NCI-H2081 (cell line): ENCODE measurements at places on chromosomes 7 and 10.

- no peak for DNase-seq
Measured at GRCh38 chr10:7322623-7323022, 88.2 kb downstream of the SFMBT2 start.

- no peak for DNase-seq
Measured at GRCh38 chr10:75079436-75080083, 31.9 kb upstream of the SAMD8 start.

DNA sequence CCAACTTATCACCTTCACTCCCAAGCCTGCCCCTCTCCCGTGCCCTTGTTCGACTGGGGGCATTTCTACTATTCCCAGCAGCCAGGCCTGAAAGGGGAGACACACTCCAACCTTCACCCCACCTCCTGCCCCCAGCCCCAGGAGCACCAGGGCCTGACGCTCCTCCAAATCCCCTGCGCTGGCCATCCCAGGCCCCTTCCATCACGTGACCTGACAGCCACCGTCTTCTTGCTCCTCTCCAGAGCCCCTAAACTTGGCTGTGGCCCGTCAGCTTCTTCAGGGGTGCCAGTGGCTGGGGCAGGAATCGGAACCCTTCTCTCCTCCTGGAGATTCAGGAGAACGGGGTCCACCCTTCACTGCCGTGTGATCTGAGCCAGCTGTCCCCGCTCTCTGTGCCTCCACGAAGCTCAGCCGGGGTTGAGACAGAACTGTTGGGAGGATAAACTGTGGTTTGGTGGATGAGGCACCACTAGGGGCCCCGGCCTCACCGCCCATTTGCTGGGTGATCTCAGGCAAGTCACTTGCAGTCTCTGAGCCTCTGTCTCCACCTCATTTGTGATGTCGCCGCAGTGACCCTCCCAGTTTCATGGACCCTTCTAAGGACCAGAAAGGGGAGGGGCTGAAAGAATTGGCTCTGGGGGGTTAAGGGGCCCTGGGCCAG lies 91.0 kb downstream of the MYL10 start:
- no peak for DNase-seq

GRCh38 chr10:132722394-132723329 lies 63.3 kb downstream of the NKX6-2 start:
- no peak for DNase-seq

- DNase-seq, result no peak
Measured at GRCh38 chr7:155340071-155340531, 42.4 kb downstream of the INSIG1 start.

GRCh38 chr7:132347858-132348257 lies 228.4 kb downstream of the PLXNA4 start:
- no peak for DNase-seq

GRCh38 chr7:45347804-45348203 lies 190.2 kb downstream of the RAMP3 start:
- DNase-seq, result no peak

GRCh38 chr10:79588800-79589199 lies 21.9 kb upstream of the SFTPA1 start:
- DNase-seq, result no peak

GRCh38 chr10:60305380-60305892 lies 84.2 kb downstream of the ANK3 start:
- DNase-seq, result no peak

DNA sequence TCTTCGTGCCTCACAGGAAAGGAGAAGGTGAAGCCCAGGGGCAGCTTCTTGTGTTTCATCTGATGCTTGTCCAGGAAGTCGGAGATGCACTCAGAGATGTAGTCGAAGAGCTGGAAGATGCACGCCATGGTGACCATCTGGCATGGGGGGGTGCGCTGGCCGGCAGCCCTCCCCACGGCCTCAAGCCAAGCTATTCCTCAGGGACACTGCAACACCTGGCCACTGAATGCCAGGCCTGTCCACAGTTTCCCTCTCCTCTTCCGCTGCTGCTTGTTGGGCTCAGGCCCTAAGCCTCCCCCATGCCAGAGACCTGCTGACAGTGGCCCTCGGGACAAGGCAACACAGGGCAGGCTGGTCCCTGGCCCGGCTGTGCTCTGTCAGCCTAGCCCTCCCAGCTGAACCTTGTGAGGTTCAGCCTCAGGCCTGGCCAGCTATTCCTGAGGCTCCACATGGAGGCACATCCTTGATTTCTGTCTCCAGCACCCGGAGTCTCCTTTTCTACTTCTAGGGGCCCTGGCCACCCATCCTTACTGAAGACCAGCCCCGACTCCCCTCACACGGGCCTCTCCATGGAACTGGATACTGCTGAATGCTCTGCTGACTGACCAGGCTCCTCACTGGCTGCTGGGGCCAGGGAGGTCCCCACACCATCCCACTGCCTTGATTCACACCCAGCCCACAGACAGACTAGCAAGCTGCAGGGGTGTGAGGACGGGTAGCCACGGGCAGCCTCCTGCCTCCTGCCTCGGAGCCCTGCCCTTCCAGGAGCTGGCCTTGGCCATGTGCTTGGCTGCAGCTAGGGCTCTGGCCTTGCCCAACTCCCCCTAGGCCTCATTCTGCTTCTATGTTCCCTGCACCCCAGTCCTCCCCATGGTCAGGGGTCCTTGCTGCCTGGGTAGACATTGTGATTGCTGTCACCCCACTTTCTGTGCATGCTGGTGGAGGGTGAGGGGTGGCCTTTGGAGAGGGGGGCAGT lies 10.1 kb upstream of the MYL7 start:
- no peak for DNase-seq

GRCh38 chr7:76296743-76297740 lies 5.4 kb upstream of the HSPB1 start:
- DNase-seq, result no peak

- no peak for DNase-seq
Measured at GRCh38 chr10:104314591-104315485, 23.4 kb downstream of the ITPRIP start.

GRCh38 chr10:69769395-69769992 lies 32.2 kb upstream of the COL13A1 start:
- DNase-seq, result no peak

GRCh38 chr7:70343519-70343918 lies 745.2 kb downstream of the AUTS2 start:
- no peak for DNase-seq

DNA sequence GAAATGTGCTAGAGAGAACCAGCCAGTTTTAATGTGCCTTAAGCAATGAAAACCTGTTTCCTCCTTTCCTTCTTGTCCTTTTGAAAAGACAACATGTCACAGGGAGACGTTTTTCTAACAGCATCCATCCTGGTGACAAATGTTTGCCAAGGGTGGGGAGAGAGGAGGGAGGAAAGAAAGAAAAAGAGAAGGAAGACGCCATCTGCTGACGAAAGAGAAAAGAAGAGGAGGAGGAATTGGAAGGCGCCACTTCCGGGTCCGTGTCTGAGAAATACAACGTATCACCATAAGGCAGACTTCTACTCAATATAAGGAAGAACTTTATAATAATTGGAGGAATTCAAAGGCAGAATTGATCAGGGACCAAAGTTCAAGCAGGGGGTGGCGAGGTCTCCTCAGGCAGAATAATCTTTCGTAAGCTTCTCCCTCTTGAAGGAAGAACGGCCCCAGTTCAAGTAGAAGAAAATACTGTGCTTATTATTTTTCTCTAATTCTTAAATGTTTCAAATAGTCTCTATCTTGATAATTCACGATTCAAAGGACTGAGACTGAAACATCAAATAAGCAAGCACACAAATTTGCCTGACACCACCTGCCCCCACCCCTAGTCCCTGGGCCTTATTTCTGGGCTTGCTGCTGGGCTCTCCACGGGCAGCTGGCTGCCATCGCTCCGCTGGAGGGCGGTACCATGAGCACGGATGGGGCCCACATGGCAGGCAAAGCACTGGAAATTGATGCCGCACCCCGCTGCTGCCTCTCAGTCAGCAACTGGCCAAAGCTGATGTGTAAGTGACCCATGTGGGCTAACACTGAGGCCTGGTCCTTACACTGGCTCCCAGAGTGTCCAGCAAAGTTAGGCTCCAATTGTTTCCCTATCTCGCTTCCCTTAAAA lies 273.7 kb upstream of the KLF14 start:
- DNase-seq, result peak; percentile 54

- no peak for DNase-seq
Measured at GRCh38 chr10:3452173-3452626, 279.6 kb upstream of the PITRM1 start.

DNA sequence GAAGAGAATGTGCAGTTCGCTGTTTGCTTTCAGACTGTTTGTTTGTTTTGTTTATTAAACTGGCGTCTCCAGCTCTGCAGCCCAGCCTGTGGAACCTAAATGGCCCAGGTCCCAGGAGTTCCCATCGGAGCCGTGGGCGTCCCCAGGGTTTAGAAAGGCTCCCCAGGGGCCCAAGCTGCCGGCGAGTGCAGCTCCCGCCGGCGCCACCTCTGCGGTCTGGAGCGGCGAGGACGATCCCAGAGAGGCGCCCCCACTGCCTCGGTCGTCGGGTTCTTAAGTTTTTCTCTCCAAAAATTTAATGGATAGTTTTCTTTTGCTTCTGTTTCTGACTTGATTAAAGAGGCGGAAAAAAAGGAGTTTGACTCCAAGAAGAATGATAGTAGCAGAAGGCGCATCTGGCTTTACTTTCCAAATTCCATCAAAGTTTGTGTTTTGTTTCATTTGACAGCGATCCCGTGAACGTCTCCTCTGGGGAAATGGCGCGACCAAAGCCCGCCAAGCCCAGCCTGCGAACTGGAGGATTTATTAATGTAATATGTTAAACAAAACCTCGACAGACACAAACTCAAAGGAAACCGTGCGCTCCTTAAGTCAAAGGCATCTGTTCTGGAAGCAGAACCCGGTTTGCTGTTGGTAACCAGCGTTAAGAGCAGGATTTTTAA lies 718 bp upstream of the FZD1 start:
- DNase-seq, result peak; percentile 66

DNA sequence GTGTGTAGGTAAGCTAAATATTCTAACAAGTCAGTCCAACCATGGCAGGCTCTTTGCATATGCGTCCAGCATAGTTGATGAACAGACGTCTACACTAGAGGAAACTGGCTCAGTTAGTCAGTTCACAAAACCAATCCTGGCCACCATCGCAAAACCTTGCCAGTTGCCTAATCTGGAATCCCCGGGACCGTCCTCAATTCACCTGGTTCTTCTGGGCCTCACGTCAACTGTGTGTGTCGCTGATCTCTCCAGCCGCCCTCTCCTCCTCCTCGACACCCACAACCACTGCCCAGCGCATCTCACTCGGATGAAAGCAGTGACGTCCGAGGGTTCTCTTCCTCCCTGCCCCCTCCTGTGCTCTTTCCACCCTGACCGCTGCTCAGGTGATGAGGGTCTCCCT lies 217.8 kb upstream of the SH2B2 start:
- DNase-seq, result no peak

- DNase-seq, result peak; percentile 33
Measured at GRCh38 chr10:51010977-51011376, 63.3 kb upstream of the PRKG1 start.

- peak; percentile 49 for DNase-seq
Measured at GRCh38 chr7:45890902-45891461, 2.7 kb downstream of the IGFBP1 start.

DNA sequence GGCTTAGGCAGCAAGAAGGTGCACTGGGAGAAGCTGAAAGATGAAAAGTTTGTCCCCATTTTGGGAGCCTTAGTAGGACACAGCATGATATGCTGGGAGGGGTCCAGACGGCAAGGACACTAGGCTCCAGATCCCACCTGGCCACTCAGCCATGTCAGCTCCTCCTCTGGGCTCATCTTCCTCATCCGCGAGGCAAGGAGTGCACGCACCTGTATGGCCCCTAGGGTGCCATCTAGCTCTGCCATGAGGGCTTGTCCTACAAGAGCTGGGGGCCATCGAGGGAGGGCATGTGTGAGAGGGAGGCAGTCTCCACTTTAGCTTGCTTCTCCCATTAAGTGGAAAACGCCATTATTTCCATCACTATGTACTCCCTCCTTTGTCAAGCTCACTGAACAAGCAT lies 136.2 kb upstream of the ADAM12 start:
- no peak for DNase-seq

- no peak for DNase-seq
Measured at GRCh38 chr7:27146491-27147198, 929 bp downstream of the HOXA6 start.

GRCh38 chr10:63200431-63200830 lies 67.3 kb downstream of the NRBF2 start:
- DNase-seq, result no peak

DNA sequence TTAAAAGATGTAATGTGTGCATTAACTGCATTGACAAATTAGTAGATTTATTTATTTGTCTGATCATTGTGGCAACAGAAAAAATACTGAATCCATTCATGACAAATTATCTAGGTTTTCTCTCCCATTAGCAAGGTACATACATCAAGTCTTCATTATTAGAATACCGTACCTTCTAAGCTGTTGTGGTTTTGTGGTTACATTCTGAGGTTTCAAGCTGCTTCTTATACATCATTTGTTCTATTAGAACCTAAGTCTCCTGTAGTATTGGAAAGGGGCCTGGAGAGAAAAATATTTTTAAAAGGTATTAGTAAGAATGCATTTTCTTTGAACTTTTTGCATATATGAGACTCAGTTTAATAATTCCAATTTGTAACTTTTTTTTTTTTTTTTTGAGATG lies 26.3 kb upstream of the CACNB2 start:
- DNase-seq, result no peak

- DNase-seq, result no peak
Measured at GRCh38 chr10:36489611-36490228, 635.7 kb upstream of the ANKRD30A start.

DNA sequence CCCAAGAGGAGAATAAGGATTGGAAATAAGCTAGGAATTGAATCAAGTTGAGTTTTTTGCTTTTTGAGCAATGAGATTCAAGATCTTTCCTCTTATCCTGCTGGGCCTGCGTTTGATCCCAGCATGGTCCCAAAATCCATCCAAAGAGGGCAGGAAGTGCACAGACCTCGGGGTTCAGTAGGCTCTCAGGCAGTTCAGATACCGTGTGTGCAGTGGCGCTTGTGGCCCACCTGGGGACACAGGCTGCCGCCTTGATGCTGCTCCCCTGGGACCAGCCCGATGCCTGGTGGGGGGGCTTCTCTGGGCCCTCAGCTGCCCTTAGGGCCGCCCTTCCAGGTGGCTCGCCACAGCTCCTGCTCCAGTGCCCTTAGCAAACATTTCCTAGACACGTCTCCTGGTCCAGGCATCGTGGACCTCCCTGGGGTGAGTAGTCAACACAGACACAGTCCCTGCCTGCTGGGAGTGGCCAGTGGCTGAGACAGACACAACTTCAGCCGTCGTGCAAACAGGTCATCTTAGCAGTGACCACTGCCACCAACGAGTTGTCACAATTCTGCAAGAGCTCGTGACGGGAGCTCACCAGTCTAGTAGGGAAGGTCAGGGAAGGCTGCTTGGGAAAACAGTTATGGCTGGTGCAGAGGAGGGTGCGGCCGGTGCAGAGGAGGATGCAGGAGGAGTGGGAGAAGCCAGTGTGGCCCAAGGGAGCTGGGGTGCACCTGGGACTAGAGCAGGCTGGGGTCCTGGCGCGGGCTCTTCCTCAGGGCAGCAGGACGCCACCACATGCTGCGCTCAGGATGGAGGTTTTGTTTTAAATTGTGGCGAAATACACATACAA lies 21.7 kb upstream of the JAKMIP3 start:
- DNase-seq, result no peak
